ENCODE measurements at places on chromosomes 16 and 17.

DNA sequence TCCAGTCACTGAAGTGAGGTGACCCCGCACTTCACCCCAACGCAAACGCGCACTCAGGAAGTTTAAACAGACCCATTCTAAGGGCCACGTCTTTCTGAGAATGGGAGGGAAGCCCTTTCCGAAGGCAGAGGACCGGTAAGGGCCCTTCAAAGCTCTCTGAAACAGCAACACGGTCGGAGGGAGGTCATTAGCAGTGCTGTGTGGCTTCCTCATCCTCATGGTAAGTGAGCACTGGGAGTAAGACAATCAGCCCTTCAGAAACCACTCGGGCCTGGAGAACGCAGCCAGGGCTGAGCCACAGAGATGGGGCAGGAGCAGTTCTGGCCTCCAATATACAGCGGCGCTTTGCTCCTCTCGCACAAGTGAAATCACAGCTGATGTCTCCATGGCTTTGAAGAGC, 23.7 kb downstream of the SRL start:
- DNase-seq, result no peak

- DNase-seq, result no peak
These were observed 85.9 kb downstream of the TMEM132E start for GRCh38 chr17:34665150-34665806.

- no peak for DNase-seq
These were observed 3.6 kb downstream of the CLUH start for GRCh38 chr17:2707721-2708584.

- DNase-seq, result no peak
These were observed 25.1 kb downstream of the STAT5B start for GRCh38 chr17:42251115-42251514.

- no peak for DNase-seq
These were observed 43.8 kb upstream of the ENDOV start for GRCh38 chr17:80371196-80371595.

DNA sequence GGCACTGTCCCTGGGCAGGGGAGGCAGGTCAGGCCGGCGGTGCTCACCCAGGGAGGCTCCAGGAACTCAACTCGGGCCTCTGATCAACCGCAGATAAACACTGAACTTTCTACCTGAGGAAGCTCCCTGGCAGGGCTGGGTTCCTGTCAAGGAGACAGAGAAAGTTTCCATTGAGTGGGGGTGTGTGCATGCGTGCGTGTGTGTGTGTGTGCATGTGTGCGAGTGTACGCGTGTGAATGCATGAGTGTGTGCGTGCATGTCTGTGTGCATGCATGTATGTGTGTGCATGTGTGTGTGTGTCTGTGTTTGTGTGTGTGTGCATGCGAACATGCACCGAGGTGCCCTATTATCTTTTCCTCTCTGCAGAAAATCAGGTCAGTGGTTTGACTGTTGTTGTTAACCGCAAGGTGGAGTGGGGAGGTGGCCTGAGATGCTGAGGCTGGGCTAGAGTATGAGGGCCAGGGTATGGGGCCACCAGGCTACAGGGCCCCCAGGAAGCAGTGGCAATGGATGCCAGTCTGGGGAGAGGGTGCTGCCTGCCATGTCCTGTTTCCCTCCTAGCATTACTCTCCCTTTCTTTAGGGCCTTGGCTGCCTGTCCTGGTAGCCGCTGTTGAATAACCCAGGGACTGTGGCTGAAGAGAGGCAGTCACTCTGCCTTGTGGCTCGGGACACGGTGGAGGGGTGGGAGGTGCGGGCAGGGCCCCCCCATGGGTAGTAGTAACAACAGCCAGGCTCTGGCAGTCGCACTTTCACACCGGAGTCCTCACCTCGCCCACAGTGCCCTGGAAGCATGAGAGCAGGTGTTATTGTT, 24.0 kb downstream of the CCR7 start:
- DNase-seq, result no peak

- peak; percentile 85 for DNase-seq
These were observed 19.9 kb upstream of the JPH3 start for GRCh38 chr16:87582216-87582965.

DNA sequence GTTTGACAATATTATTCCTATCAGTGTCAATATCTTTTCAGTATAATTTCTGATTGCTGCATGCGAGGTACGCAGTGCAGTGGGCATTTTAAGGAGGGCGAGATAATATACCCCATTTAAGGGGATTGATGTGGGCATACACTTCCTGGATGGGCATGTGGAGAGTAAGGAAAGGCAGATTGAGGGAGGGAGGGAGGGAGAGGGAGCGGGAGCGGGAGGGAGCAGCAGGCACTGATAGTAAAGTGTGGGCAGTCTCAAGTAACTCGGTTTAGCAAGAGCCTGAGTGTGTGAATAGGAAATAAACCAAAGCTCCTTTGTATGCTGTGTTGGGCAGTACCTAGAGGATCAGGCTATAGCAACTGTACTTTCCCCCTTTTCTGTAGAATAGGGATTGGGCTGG, 5.1 kb downstream of the BPTF start:
- no peak for DNase-seq

DNA sequence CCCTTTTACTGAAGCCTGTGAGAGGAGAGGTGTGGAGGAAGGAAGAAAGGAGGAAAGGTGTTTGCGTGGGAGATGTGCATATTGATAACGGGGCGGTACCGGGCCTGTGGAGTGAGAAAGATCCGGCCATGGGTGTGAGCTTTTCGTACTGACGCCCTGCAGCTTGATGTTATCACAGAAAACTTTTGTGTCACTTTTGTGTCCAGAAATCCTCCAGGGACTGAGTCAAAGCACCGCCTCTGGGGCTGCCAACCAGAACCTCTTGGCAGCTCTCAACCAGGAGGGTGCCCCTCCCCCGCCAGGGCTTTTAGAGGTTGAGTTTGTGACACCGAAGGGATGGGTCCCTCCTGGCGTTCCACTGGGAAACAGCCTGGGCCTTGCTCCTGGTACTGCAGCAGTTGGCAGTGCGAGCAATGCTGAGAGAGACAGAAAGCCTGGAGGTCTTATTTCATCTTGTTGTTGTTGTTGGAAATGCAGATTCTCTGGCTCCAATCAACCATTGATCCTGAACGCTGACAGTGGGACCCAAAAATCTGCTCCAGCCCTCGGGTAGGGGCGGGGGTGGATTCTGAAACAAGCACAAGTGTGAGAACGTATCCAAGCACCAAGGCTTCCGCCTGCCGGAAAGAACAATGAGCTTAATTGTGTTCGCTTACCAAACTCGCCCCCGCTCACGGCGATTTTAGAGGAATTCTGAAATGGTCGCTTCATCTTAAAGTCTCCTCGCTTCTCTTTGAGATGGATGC, 65.0 kb downstream of the CRISPLD2 start:
- no peak for DNase-seq

GRCh38 chr17:68737761-68738443, 136.7 kb upstream of the FAM20A start:
- peak; percentile 41 for DNase-seq

DNA sequence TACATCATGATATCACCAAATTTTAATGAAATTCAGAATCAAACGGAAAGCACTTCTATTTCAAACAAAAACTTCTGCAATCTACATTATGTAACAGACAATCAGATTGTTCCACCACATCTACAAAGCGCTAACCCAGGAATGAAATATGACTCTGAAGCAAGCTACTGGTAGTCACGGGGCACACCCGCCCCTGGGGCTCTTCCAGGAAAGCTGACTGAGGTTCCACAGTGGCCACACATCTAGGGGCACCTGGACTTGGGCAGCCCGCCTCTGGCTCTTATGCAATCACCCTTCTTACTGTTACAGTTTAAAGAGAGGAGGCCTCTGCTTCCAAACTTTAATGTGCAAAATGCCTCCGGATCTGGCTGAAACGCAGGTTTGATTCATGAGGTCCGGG, 27.5 kb downstream of the ZCCHC14 start:
- no peak for DNase-seq

DNA sequence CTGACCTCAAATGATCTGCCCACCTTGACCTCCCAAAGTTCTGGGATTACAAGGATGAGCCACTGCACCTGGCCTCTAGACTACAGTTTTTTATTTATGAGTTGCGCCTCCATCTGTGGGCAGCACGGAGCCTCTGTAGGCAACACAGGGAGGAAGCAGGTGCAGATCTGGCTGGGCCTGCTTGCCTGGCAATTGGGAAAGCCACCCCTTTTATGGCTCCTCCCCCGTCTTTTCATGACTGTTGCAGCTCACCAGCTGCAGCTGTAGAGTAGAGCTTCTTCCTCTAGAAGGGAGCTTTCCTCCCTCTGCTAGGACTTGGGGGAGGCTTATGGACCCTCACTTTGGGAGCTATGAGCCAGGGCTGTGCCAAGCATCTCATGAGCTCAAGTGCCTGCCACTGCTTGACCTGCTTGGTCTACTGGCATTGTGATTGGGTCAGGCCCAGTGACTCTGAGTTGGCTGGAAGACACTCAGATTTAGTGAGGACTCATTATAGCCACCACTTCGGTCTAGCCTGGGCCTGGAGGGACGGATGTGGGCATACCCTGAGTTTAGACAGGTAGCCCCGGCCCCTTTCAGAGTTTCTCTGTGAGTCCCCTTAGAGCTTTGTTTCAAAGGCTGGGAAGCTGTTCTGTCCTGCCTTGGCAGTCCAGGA, 6.9 kb upstream of the SLC7A6 start:
- DNase-seq, result no peak

DNA sequence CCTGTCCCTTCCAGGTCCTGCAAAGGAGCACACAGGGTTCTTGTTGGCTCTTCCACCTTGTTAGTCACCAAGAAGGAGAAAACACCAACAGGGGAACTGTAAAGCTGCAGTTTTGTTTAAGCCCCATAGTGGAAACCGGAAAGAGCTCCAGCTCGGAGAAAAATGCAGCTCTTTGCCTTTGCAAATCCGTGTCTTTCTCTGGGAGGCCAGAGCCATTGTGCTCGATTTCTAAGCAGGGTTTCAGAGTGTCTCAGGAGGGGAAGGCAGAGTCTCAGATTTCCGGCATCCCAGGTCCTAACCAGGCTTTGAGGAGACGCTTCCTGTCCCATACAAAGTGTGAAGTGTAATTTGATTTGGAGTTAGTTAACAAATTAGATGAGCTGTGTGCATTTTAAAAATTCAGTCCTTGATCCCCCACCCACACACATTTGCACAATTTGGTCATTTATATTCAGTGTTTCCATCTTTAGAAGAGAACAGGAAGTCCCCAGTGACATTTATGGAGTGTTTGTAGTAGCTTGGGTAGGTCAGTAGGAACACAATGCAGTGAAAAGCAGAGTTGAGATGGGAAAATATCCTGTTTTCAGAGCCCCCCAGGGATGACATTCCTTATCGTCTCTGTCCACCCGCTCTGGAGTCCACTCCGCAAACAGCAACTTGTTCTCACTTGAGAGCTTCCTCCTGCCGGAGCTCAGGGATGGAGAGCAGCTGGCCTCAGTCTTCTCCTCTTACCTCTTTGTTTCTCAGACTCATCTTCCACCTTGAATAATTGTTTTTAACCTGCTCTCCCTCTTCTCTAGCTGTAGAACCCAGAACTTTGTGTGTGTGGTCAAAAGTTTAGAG, 331.9 kb downstream of the SEC14L1 start:
- no peak for DNase-seq

DNA sequence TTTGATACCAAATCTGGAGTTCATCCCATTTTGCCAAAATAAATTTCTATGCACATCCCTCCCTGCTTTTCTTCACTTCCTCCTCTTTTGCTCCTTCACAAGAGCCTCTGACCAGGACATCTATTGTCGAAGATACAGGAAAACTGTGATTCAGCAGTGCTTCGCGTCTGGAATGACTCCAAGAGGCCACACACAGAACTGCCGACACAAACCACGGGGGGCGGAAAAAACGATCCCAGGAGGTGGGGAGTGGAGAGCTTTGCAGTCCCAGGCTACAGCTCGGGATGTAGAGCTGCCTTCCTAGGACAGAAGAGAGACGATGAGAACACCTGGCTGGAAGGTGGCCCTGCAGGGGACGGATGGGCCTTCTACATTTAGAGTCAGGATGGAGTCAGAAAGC, 102.8 kb downstream of the XYLT1 start:
- no peak for DNase-seq

GRCh38 chr17:50871898-50872297, 5.7 kb upstream of the TOB1 start:
- DNase-seq, result no peak

DNA sequence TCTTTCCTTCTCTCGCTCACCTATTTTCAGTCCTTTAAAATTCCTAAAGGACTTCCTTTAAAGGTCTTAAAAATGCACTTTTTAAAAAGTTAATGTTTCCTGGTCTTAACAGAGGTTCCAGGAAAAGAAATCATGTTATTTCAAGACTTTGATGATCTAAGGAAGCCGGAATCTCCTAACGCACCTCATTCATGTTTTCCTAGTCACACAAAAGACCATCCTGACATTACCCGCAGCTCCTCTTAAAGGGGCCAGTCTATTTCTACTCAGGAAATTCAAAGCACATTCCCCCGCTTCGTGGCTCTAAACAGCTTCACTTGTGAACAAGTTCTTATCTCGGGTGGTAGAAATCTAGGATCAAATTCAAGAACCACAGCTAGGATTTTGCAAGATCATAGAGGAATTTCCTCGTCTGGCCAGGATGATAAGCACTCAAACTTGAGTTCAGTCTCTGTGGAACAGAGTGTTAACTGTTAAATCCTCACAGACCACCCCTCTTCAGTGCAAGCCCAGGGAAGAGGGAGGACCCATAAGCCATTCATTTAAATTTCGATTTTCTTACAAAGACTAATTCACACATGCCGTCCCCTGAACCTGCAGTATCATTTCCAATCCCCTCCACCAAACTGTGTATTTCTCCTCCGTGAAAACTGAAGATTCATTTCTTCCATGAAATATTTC, 137.1 kb upstream of the AXIN2 start:
- DNase-seq, result peak; percentile 84

DNA sequence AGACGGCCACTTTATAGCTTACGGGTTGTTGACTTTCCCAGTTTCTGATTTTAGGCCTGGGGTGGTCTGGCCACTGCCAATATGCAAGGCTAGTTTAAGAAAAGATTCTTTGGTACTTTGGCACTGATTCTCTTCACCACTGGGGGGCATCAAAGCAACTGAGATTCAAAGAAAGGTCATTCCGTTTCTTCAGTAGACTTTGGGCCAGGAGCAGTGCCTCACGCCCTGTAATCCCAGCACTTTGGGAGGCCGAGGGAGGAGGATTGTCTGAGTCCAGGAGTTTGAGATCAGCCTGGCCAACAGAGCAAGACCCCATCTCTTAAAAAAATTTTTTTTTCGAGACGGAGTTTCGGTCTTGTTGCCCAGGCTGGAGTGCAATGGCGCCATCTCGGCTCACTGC, 53.0 kb downstream of the RPA1 start:
- DNase-seq, result no peak

DNA sequence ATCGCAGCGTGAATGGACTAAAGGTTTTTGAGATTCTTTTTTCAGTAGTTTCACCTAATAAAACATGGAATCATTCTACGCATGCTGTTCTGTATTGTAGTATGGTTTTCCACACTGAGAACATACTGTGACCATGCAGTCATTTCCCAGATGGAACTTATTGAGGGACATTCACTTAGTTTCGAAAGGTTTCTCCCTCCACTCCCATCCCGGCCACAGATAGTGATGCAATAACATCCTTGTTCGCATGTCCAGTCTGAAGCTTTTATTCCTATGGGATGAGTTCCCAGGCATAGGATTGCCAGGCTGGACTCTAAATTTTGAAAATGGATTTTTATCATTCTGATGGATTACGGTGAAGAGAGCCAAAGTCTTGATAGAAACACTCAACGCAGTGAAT, 420.4 kb downstream of the WWOX start:
- DNase-seq, result no peak

GRCh38 chr17:59763861-59764260, 56.4 kb downstream of the VMP1 start:
- DNase-seq, result peak; percentile 53
